ENCODE measurements at places on chromosomes 4 and X.

- no peak for DNase-seq
Observed at GRCh38 chrX:36436361-36436760, 516.8 kb downstream of the CFAP47 start.

DNA sequence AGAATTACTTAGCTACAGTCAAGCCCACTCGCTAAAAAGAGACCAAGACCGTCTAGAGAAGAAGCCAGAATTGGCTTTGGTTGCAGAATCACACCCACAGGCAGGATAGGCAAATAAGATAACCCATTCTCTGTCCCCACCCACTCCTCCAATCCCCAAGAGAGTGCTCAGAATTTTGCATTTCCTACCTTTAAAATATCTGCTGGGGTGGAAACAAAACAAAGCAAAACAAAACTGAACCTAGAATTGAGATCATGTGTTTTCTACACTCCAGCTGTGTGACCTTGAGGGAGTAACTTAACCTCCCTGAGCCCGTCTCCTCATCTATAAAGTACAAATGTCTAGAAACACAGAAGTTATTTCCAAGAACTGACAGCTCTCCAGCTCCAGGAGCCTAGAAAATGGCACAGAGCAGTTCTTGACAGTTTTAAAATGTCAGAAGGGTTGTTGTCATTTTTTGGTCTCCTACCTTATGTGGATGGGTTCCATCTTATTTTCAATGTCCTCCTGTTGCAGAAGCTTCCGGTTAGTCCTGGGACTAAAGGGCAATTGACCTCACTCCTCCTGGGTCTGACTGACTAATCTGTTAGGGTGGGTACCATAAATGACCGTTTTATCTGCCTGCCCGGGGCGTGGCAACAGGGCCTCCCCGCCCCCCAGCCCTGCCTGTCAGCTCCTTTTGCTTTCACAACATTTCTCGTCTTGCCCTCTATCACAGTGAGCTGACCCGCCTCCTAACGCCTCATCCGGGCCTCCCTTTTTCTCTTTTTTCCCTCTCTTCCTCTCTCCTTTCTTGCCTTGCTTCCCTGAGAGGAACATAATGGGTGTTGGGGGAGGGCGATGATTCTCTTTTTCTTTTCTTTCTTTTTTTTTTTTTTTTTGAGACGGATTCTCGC, 114.0 kb downstream of the RBM47 start:
- peak; percentile 11 for DNase-seq

DNA sequence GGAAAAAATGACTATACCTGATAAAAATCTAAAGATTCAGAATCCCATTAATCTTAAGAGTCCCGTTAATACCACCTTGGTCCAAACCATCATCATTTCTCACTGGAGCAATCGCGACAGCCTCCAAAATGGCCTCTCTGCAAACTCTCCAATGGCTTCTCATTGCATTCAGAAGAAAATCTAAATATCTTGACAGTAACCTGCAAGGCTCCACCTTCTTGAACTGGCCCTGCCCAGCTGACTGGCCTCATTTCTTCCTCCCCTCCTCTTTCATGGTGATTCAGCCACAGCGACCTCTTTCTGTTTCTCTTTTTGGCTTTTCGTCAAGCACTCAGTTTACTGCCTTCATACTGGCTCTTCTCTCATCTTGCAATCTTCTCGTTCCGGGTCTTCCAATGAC, 56.2 kb upstream of the GPRIN3 start:
- no peak for DNase-seq

DNA sequence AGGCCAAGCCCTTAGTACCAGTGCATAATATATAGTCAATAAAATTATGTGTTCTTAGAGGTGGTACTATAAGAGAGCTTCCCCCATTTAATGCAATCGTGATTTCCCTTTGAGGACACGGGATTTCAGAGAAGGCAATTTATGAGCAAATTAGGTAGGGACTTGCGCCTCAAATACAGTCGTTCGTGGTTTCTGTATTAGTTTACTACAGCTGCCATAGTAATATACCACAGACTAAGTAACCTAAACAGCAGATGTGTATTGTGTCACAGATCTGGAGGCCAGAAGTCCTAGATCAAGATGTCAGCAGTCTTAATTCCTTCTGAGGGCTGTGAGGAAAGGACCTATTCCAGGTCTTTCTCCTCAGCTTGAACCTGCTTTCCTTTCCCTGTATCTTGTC, 1.5 kb upstream of the PUDP start:
- DNase-seq = no peak

GRCh38 chr4:7196288-7196651, 3.9 kb downstream of the SORCS2 start:
- DNase-seq = no peak

DNA sequence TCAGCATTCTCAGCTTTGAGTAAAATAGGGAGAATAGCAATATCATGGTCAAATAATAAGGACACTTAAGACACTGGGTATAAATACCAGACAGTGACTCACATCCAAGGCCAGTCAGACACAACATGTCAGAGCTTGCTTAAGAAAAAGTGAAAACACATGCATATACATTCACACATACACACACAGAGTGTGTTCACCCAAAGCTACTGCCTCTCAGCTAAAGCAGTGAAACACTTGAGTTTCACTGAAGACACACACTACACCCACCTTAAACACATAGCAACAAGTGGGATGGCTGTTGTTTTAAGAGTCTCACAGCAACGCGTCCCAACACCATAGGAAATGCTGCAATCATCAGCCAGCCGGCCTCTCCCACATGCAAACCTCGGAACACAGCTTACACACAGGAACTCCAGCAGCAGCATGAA, 14.4 kb downstream of the SHROOM4 start:
- DNase-seq = no peak

- DNase-seq = no peak
Observed at GRCh38 chr4:55118397-55118796, 7.0 kb downstream of the KDR start.

DNA sequence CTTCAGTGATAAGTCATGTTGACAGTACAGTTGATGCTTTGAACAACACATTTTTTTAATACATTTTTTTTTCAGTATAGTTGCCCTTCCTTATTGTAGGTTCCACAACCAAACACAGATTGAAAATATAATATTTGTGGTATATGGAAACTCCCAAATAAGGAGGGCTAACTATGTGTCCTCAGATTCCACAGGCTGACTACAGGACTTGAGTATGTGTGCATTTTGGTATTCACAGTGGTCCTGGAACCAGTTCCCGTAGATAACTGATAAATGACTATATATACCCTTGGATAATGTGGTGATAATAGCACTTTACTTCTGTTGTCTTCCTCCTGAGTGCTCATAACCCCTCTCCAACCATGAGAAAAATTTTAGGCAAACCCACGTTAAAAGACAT, 111.6 kb upstream of the NUDT6 start:
- no peak for DNase-seq

DNA sequence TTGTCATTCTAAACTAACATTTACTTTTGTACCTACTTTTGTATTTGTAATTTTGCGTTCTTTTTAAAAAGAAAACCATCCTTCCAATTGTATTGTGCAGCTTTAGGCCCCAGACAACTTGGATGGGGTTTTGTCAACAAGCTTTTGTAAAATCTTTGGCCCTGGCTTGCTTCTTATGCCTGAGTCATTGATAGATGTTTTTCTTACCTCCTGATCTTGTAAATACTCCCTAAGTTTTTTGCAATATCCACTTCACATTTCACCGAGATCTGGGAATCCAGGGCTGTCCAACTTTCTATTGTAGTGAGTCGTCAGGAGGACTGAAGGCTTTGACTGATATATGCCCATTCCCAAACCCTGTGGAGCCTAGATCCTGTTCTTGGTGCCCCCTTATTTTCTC, 126.9 kb upstream of the GUCY1A1 start:
- no peak for DNase-seq

DNA sequence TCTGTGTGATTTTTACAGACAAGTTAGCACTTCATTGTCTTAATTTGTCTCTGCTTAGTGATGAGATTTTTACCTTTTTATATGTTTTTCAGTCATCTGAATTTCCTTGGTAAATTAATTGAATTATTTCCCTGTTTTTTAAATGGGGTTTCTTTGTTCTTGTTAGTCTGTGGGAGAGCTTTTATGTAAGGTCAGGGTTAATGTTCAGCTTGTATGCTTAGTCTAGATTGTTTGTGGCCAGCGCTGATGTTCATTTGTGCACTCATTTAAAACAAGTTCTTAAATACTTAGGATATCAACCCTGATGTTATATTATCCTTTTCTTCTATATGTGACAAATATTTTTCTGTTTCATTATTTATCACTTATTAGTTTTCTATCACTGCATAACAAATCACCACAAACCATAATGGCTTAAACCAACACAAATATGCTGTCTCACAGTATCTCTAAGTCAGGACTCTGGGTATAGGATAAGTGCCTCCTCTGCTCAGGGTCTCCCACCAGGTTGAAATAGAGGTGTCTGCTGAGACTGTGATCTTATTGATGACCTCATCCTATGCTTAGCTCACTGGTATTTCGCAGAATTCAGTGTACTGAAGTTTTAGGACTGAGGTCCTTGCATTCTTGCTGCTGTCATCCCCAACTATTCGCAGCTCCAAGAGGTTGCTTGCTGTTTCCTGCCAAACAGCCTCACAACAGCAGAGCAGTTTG, 53.2 kb downstream of the ATP10D start:
- no peak for DNase-seq

DNA sequence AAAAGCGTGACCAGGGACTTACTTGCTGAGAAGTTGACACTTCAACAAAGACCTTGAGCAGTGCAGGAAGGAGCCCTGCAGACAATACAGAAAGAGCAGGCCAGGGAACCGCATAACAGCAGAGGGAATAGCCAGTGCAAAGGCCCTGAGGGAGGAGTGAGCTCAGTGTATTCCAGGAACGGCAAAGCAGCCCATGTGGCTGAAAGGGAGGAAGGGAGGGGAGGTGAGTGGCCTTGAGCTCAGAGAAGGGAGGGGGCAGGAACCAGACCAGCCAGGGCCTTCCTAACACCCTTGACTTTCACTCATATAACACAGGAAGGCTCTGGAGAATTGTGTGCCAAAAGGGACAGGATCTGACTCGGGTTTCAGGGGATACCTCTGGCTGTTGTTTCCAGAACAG, 112.2 kb downstream of the BCOR start:
- DNase-seq = no peak

DNA sequence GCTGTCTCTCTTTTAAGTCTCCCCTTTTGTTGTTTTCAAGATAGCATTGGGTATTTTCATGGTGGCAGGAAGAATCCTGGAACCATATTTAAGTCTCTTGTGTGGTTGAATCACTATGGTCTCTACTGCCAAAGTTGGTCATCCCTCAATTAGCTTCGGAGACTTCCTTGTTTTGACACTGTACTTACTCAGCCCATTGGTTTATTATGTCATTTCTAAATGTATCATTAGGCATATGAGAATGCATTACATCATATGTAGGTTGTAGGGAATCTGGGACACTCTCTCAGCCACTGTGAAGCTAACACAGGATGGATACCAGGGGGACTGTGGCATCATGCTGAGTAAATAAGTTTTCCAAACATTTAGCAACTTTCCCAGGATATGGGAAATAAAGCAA, 211.8 kb downstream of the DTHD1 start:
- DNase-seq = no peak

- DNase-seq = no peak
Observed at GRCh38 chr4:163660636-163661035, 166.1 kb downstream of the TMA16 start.

GRCh38 chr4:78673337-78673736, 102.8 kb upstream of the BMP2K start:
- no peak for DNase-seq

DNA sequence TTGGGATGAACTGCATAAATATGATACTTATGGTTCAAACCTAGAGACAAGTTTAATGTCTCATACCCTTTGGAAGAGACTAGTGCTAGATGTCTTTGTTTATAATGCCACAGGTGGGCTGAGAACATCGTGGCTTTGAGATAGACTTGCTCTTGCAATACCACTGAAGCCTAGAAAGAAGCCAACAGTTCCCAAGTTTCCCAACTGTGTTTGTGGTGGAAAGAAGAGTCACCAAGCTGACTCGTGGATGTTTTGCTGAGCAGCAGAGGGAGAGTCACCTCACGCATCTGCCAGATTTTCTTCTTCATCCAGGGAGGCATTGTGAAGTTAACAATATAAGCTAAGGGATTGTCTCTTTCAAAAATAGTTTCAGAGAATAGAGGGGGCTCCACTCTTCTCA, 1076.2 kb downstream of the C4orf33 start:
- DNase-seq = no peak

DNA sequence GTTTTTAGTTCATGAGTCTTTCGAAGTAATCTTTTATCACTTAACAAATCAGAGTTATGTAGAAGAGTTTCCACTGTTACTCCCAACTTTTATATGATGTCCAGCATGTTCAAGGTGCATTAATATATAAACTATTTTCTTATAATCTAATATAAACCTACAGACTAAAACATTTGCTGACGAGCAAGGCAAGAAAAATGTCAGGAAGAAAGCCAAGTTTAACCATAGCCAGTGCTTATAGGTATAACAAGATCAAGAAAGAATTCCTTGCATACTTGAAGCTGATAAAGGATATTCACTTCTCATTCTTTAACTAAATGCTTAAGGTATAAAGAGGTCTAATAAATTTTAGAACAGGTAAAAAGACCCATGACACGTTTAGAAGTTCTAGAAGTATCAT, 167.7 kb downstream of the NPNT start:
- DNase-seq = no peak

Measured in neural progenitor cell (in vitro differentiated cells).